ENCODE measurements at places on chromosomes 4 and X.

- H3K27me3 ChIP-seq, result peaks cover 18% of the 10 kb centered on the region
- H3K36me3 ChIP-seq, result no peaks in the 10 kb centered on the region
- H3K4me3 ChIP-seq, result no peak overlapping the region
- H3K27ac ChIP-seq, result no peak overlapping the region
- no peaks in the 10 kb centered on the region for H3K4me1 ChIP-seq
Observed at GRCh38 chr4:106364282-106364681, 4.3 kb downstream of the GIMD1 start.

DNA sequence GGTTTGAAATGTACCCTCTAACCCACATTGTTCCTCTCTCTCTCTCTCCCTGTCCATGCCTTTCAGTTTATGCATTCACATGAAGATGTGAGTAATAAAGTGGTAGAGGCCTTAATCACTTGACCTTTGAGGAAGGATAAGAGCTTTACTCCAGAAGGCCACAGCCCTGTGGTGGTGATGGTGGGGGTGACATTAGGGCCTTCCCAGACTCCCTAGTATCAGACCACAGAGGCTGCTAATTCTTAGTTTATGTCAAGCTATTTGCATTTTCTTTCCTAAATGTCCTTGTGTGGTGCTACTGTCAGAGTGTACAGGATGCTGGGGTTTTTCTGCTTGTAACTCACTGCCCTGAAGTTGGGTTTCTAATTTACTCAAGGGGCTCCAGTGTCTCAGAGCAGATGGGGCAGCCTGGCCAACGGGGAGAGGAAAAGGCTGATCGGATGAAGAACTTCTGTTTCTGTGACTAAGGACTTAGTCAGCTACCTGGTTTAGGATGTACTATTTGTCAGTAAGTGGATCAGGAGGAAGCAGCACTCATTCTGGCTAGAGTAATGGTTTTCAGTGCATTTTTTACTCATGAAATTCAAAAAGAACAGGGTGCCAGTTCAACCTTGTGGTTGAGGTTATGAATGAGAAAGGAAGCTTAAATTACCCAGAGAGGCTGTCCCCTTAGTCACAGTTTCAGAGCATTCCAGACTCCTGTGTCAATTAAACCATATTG, 509.6 kb upstream of the DIPK2B start:
- peaks cover 21% of the 10 kb centered on the region for H3K4me1 ChIP-seq
- peaks cover 1% of the 10 kb centered on the region for H3K36me3 ChIP-seq
- DNase-seq, result no peak
- peak overlapping the region; percentile 91 for H3K27ac ChIP-seq

GRCh38 chr4:8005814-8006215, 66.2 kb upstream of the AFAP1 start:
- no peak overlapping the region for H3K27ac ChIP-seq
- no peak overlapping the region for H3K4me3 ChIP-seq
- no peaks in the 10 kb centered on the region for H3K4me1 ChIP-seq
- peaks cover 1% of the 10 kb centered on the region for H3K36me3 ChIP-seq
- DNase-seq, result no peak

DNA sequence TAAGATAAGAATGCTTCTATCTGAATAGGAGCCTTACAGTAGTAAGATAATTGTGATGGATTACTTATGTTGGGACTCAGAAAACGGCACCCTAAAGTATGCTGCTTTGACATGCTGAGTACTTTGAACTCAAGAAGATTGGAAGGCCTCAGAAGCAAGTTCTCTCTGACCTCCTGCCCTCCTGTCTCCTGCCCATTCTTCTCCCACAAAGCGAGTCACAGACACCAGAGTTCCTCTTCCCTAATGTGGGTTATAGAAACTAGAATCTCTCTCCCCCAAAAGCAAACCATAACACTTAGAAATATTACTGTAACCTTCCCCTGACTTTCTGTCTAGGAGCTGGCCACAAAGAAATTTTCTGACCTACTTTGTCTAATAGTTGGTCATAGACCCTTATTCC, 76.5 kb downstream of the DDIT4L start:
- no peak for DNase-seq
- H3K27me3 ChIP-seq, result no peaks in the 10 kb centered on the region
- no peak overlapping the region for H3K4me3 ChIP-seq
- no peaks in the 10 kb centered on the region for H3K36me3 ChIP-seq
- no peaks in the 10 kb centered on the region for H3K4me1 ChIP-seq
- no peak overlapping the region for H3K27ac ChIP-seq

GRCh38 chr4:158079661-158080060, 93.2 kb downstream of the GASK1B start:
- no peaks in the 10 kb centered on the region for H3K27me3 ChIP-seq
- no peaks in the 10 kb centered on the region for H3K36me3 ChIP-seq
- no peak overlapping the region for H3K27ac ChIP-seq
- no peaks in the 10 kb centered on the region for H3K4me1 ChIP-seq
- H3K4me3 ChIP-seq, result no peak overlapping the region

- H3K27me3 ChIP-seq, result no peaks in the 10 kb centered on the region
- no peak overlapping the region for H3K4me3 ChIP-seq
- no peak for DNase-seq
- H3K36me3 ChIP-seq, result peaks cover 2% of the 10 kb centered on the region
- no peak overlapping the region for H3K27ac ChIP-seq
Observed at GRCh38 chr4:128322311-128322710, 34.7 kb upstream of the PGRMC2 start.

DNA sequence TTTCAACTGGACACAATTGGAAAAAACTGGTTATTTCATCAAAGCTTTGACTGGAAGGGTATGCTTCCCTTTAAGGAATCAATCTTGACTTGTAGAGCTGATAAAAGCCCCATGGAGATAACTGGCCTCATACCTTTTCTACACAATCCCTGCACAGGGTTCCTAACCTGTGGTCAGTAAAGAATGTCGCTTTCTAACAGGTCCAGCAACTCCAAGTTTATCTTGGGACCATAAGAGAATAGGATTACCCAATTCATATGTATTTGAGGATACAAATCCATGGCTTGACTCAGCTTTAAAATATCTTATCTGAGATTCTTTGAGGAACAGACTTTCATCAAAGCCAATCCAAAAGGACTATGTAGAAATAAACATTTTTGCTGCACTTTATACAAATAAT, 1399.8 kb upstream of the PABPC4L start:
- no peak overlapping the region for H3K4me3 ChIP-seq
- H3K36me3 ChIP-seq, result no peaks in the 10 kb centered on the region
- no peak overlapping the region for H3K27ac ChIP-seq
- no peaks in the 10 kb centered on the region for H3K27me3 ChIP-seq

DNA sequence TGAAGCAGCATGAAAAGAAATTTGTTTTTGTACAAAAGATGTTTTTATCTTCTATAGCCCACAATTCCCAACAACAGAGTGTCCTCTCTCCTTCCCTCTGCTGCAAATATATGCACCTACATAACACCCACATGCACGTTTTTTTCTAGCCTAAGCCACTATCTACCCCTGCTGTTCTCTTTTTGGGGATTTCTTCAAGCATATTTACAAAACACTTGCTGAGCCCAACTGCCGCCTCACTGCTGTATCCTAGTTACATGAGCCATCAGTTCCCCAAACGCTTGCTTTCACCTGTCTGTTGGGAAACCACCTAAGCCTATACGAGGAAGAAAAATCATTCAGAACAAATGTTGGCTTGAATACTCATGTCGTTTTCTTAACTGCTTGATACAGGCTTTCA, 127.2 kb downstream of the CHRNA9 start:
- peaks cover 19% of the 10 kb centered on the region for H3K27me3 ChIP-seq
- no peak overlapping the region for H3K4me3 ChIP-seq
- H3K4me1 ChIP-seq, result no peaks in the 10 kb centered on the region
- H3K27ac ChIP-seq, result no peak overlapping the region
- no peaks in the 10 kb centered on the region for H3K36me3 ChIP-seq

DNA sequence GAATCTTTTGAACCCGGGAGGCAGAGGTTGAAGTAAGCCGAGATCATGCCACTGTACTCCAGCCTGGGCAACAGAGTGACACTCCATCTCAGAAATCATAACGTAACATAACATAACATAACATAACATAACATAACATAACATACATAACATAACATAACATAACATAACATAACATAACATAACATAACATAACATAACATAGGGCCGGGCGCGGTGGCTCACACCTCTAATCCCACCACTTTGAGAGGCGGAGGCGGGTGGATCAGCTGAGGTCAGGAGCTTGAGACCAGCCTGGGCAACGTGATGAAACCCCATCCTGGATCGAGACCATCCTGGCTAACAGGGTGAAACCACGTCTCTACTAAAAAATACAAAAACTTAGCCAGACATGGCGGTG, 76.7 kb downstream of the NOCT start:
- no peak overlapping the region for H3K27ac ChIP-seq
- H3K4me1 ChIP-seq, result no peaks in the 10 kb centered on the region

- no peaks in the 10 kb centered on the region for H3K4me1 ChIP-seq
- H3K27me3 ChIP-seq, result no peaks in the 10 kb centered on the region
- H3K36me3 ChIP-seq, result peaks cover 1% of the 10 kb centered on the region
- no peak overlapping the region for H3K27ac ChIP-seq
- no peak overlapping the region for H3K4me3 ChIP-seq
Observed at GRCh38 chrX:750263-750662, 119.7 kb downstream of the SHOX start.

- no peak for DNase-seq
- H3K27me3 ChIP-seq, result peaks cover 10% of the 10 kb centered on the region
- no peak overlapping the region for H3K27ac ChIP-seq
- H3K4me3 ChIP-seq, result no peak overlapping the region
Observed at GRCh38 chrX:46739736-46740135, 19.2 kb downstream of the SLC9A7 start.

DNA sequence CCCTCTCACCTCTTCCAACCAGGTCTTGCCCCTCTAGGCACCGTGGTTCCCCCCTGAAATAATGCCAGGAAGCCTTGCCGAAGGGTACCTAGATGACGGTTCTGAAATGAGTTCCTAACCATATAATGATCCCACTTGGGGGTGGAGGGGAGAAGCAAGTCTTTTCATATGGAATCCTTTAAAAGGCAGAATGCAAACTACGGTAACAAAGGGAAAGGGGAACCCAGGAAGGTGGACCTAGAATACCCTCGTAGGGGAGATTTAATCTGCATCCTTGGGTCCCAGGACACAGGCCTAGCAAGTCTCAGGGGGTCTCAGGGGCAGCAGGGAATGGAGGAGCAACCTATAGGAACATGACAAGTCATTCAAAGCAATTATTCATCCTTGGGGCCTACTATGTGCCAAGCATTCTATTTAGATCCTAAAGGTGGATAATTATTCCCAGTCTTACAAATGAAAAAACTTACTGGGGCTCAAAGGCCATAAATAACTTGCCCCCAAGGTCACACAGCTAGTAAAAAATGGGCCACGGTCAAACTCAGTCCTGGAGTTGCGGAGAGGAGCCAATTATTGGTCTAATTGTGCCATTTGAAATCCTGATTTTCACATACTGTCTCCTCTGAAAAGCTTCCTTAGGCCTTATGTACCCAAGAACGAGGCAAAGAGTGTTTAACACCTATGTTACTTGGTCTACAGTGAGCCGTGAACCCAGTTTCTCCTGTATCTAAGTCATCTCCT, 8.8 kb downstream of the BCOR start:
- peaks cover 69% of the 10 kb centered on the region for H3K4me1 ChIP-seq
- H3K4me3 ChIP-seq, result peak overlapping the region; percentile 46
- no peaks in the 10 kb centered on the region for H3K27me3 ChIP-seq

DNA sequence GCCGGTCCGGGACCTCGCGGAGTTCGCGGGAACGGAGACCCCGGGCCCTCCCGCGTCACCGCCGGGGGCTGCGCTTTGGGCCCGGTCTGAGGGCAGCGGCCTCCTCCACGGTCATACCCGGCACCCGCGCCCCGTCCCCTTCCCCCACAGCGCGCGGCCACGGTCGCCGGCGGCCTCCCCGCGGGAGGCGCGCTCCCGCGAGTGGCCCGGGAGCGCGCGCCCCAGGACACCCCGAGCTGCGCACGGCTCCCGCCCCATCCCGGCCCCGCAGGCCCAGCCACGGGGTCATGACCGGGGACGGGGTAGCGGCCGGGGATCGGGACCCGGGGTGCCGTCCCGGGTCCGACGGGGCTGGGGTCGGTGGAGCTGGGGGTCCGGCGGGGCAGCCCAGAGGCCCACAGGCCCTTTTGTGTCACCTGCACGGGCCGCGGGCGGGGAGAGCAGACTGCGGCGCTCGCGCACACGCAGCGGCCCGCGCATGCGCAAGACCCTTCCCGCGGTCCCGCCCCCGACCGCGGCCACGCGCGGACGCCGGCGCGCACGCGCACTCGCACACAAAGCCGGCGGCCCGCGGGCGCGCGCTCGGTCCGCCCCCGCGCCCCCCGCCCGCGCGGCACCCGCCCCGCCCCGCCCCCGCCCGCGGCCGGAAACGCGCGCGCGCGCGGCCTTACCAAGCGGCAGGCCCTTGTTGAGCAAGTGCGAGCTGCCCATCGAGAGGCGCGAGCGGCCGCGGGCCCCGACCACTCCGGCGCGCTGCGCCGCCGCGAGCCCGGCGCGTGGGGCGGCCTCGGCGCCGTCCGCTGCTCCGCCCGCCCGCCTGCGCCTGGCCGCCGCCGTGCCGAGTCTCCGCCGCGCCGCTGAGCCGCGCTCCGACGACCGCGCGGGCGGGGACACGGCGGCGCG, at the start of gene CTBP1:
Gene CTBP1 (minus strand): TSS at position 886 of the 903 bp plus-strand sequence. CDS start 7,799 bp downstream, outside the sequence.
- H3K27ac ChIP-seq, result peak within 1 kb of the TSS; percentile 97
- no peaks in the 10 kb centered on the region for H3K27me3 ChIP-seq
- DNase-seq, result peak; percentile 85
- peaks cover 76% of the 10 kb centered on the region for H3K4me1 ChIP-seq
- H3K36me3 ChIP-seq, result peaks cover 26% of the 10 kb centered on the region

DNA sequence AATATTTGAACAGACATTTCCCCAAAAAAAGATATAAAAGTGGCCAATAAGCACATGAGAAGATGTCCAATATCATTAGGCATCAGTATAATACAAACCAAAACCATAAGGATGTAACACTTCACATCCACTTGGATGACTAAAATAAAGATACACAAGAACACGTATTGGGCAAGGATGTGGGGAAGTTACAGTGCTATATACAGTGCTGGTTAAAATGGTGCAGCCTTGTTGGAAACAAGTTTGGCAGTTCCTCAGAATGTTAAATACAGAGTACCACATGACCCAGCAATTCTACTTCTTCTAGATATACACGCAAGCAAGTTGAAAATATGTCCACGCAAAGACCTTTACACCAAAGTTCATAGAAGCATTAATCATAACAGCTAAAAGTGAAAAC, 58.9 kb downstream of the HAUS3 start:
- H3K4me1 ChIP-seq, result no peaks in the 10 kb centered on the region
- no peak overlapping the region for H3K4me3 ChIP-seq
- no peaks in the 10 kb centered on the region for H3K27me3 ChIP-seq

- H3K4me1 ChIP-seq, result no peaks in the 10 kb centered on the region
- no peak overlapping the region for H3K4me3 ChIP-seq
- peaks cover 34% of the 10 kb centered on the region for H3K27me3 ChIP-seq
- no peak for DNase-seq
- H3K36me3 ChIP-seq, result no peaks in the 10 kb centered on the region
- H3K27ac ChIP-seq, result no peak overlapping the region
Observed at GRCh38 chr4:151534195-151534594, 125.2 kb downstream of the FHIP1A start.

GRCh38 chr4:119041951-119042560, 93.6 kb upstream of the MYOZ2 start:
- peaks cover 13% of the 10 kb centered on the region for H3K27me3 ChIP-seq
- H3K36me3 ChIP-seq, result no peaks in the 10 kb centered on the region
- no peak for DNase-seq
- no peak overlapping the region for H3K27ac ChIP-seq
- no peak overlapping the region for H3K4me3 ChIP-seq

- no peaks in the 10 kb centered on the region for H3K4me1 ChIP-seq
- DNase-seq, result no peak
- no peak overlapping the region for H3K27ac ChIP-seq
- H3K27me3 ChIP-seq, result peaks cover 61% of the 10 kb centered on the region
- H3K4me3 ChIP-seq, result no peak overlapping the region
Observed at GRCh38 chr4:158644356-158644755, 27.3 kb downstream of the C4orf46 start.
